ENCODE measurements at places on chromosomes 7 and 10.
A peak's percentile ranks its signal among the peaks of the same experiment; 100 is the strongest.

DNA sequence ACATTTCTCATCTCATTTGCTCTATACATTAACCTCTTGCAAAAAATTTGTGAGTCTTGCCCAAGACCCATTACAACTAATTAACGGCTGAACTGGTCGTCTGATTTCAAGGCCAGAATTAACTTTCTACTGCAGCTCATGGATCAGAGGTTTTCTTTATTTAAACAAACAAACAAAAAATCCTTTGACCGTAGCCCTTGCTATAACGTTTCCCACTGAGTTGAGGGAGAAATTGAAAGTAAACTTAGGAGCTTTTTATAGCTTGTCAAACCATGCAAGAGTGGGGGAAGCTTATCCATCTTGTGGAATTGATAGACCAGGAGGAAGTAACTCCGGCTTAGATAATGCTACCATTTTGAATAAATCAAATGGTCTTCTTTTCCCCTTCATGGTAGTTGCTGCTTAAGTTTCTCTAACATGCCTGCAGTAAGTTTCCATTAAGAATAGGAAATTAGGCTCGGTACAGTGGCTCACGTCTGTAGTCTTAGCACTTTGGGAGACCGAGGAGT is 3.3 kb downstream of the SRGN start:
- DNase-seq, result no peak

DNA sequence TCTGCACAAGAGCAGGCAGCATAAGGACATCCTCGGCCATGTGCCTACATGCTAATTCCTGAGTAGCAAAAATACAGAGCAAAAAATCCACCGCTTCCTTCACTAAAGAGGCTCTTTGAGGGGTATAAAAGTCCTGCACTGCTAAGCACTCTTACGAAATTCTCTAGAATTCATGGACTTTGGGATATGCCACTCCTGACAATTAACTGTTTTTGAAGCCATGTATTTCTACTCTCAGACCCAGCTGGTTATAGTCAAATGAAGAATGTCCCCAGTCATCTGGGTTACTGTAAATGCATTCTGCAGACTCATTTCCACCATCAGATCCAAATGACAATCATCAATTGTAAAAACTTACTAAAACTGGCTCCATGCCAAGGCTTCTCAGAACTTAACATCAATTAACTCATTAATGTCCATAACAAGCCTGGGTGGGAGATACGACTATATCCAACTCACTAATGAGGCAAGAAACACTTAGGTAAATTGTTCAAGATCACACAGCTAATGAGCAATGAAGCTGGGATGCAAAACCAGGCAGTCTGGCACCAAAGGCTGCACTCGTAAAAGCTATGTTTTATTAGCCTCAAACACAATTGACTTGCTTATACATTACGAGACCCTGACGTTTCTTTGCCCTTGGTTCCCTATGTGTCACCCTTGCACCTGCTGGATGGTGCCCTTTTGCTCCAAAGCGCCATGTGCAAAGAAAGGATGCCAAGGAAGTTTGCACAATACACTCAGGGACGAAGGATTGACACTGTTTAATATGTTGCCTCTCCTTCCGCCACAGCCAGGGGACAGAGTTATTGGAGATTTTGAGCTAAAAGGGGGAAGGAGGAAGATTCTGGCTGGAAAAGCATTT is 250.4 kb downstream of the ELMO1 start:
- no peak for DNase-seq

- DNase-seq, result no peak
Observed at GRCh38 chr10:8316284-8316683, 261.8 kb downstream of the GATA3 start.

DNA sequence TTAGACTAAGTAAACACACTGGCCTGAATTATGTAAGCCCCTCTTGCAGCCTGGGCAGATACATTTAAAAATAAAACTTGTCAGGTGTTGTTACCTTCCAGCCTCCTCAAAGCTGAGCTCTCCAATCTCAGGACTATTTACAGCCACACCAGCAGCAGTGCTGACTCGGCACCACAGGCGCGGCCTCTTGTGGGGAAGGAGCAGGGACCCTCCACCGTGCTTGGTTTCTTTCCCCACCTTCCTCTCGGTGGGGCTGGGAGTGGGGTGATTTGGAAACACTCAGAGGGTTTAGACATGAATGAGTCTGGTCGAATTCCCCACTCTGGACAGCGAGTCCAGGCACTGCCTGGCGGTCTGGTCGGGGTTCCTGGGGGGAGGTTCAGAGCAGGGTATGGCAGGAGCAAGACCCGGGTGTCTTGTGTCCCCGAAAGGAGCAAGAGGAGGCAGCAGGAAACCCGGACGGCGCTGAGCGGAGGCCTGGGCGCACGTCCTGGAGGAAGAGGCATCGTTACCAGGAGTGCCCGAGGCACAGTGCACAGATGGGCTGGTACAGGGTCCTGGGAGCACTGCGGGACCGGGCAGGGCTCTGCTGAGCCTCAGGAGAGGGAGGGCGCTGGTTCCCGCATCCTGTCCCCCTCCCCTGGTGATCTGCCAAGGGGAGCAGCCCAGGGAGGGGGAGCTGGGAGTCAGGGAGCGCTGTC is 29.2 kb upstream of the CFAP46 start:
- no peak for DNase-seq

DNA sequence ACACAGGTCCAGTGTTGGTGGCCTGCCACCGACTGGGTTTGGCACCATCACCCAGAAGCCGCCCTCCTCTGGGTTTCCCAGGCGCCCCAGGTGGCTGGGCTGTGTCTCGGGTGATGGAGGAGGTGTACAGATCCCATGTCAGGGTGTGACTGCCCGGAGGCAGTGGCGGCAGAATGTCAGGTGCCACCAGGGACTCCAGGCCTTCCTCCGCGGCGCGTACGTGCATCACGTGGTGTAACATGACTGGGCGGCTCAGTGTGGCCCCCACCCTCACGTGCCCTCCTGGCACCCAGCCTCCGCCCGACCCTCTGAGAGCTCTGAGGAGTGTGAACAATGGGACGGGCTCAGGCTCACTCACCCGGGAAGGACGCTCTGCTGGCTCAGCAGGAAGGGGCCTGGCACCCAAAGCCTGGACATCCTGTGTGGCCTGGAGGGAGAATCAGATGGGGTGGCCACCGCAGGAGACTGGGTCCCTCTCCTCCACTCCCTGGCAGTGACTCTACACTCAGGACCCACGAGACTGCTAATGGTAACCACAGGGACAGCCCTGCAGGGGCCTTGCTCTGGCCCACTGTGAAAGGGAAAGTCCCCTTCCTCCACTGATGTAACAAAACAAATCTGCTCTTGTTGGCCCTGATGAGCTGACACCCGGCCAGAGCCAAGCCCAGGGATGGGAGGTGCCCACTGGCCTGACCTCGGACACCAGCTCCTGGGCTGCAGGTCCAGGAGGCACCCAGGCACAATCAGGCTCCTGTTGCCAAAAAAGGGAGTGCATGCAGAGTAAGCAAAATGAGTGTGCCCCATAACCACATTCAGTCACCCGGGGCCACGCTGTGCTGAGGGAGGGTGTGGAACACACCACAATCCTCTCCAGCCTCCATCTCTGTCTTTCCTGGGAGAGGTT is 164.8 kb downstream of the PRKAG2 start:
- DNase-seq, result no peak

DNA sequence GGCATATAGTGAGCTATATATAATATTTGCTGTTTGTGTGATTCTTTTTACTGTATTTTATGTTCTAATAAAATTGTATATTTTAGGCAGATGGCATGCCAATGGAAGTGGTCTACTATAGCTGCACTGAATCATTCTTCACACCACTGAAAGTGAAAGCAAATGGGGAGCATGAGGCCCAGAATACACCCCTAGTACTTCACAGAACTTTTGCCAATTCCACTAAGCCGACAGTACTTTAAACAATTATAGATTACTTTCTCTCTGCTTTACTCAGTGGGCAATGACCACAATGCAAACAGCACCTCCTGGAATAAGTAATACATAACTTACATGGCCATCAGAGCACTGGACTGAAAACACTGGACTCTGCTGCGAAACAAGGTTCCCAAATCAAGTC is 70.2 kb downstream of the ANKRD26 start:
- no peak for DNase-seq

- no peak for DNase-seq
Observed at GRCh38 chr10:130037169-130037661, 73.1 kb upstream of the EBF3 start.

GRCh38 chr10:15242261-15242840 is 73.9 kb upstream of the NMT2 start:
- DNase-seq, result no peak

DNA sequence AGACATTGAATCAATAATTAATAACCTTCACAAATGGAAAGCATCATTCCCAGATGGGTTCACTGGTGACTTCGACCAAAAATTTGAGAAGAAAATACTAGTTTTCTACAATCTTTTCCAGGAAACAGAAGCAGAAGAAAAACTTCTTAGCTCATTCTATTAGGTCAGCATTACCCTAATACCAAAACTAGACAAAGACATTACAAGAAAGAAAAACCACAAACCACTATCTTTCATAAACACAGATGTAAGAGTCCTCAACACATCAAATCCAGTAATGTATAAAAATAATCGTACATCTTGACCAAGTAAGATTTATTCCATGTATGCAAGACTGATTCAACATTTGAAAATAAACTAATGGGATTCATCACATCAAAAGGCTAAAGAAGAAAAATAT is 64.0 kb upstream of the CDK1 start:
- DNase-seq, result no peak

GRCh38 chr10:79052291-79053080 is 16.3 kb upstream of the ZMIZ1 start:
- peak; percentile 40 for DNase-seq

DNA sequence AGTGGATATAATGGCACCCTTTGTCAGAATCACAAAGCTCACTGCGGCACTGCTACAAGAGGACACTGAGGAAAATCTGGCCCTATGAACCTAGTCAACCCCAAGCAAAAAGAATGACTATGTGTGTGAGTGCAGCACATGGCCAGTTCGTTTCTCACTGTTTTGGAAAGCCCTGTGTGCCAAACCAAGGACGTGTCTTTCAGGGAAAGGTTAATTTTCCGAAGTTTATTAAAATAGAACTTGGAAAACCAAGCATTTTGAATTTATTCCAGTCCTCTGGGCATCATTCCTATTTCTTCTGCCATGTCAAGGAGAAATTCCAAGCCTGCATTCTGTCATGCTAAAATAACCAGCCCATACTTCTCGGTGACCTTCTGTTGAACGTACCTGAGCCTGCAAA is 471.8 kb downstream of the PLXDC2 start:
- no peak for DNase-seq

- DNase-seq, result no peak
Observed at GRCh38 chr7:157628456-157628855, 291.7 kb downstream of the DNAJB6 start.

DNA sequence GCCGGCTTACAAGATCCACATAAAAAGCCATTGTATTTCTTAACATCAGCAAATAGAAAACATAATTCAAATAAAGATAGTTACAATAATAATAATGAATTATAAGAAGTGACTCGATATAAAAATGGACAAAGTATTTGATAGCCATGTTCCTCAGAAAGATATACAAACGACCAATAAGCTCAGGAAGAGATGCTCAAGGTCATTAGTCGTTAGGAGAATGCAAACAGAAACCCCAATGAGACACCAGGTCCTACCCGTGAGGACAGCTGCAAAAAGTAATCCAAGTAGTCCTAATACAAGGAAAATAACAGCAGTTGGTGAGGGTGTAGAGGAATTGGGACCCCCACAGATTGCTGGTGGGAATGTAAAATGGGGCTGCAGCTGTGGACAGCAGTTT is 54.2 kb upstream of the INPP5A start:
- no peak for DNase-seq

- no peak for DNase-seq
Observed at GRCh38 chr10:49560526-49560925, 21.6 kb upstream of the ERCC6 start.

DNA sequence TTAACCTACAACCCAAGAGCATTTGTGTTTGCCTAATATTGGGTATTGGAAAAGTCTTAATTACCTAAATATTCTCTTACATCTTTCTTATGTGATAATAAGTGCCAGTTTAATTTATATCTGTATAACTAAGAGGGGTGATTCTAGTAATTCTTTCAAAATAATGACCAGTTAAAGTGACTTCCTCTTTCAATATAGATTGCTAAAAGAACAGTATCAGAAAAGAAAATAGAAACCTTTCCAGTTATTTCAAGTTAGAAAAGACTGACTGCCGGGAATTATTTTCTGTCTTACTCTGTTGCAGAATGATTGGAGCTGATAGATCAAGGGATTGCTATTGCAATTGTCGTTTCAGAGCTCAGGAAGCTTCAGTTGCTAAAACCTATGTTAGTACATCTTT is 525.0 kb upstream of the SEMA3D start:
- DNase-seq, result no peak

GRCh38 chr7:123348690-123349089 is 148.9 kb upstream of the SLC13A1 start:
- no peak for DNase-seq

DNA sequence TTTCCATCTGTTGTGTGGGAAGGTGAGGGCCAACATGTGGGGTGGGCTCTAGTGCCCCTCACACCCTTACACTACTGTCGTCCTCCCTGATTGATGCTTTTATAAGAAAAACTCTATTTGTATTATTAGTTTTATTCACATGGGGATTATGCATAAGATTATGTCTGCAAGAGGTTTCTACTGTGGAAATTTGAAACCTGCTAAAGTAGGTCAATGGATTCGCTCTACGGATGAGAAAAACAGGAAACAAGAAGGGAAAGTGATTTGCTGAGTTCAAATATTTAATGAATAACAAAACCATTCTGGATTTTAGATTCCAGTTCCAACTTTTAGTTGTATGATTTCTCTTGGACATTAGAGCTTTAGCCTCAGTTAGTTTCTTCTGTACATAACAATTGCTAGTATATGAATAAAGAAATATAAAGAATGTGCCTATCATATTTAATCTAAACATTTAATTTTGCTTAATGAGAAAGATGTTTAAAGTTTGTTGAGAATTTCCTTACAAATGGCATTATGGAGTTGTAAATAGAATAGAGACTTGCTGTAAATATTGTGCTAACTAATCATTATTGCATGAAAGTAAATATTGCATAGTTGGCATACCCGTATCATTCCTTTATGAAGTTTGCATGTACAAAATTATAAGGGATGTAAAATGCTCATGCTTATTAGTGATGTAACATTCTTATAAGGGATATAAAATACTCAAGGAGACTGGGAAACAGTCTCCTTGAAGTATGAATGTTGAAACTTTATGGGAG is 193.8 kb downstream of the THSD7A start:
- no peak for DNase-seq

DNA sequence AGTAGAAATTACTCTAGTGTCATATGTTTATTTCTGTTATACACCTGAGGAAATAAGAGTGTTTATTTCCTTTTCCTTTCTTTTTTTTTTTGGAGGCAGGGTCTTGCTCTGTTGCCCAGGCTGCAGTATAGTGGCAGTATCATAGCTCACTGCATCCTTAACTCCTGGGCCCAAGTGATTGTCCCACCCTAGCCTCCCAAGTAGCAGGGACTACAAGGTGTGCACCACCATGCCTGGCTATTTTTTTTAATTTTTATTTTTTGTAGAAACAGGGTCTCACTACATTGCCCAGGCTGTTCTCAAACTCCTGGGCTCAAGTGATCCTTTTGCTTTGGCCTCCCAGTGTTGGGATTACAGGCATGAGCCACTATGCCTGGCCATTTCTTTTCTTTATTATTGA is 37.8 kb downstream of the TBC1D12 start:
- no peak for DNase-seq

All from activated T-cell treated with anti-CD3 and anti-CD28 coated beads, Interleukin-2, amount 50 U/mL, for 1 hour (primary cell).